ENCODE measurements at places on chromosomes 11 and 22. TPM values are rescaled to one million over a fixed set of nuclear protein-coding genes. Genes with fewer than 3 reads are reported as not detected.

Gene SCUBE1
- 1.3 TPM for total RNA-seq

Gene FAM181B
- 2.6 TPM for total RNA-seq

Gene SLC35E4
- total RNA-seq, result 2.6 TPM

Gene MUC5B
- 7.4 TPM for total RNA-seq

Gene NXPE1
- not detected for total RNA-seq

Gene SGSM1
- total RNA-seq, result 4.1 TPM

Gene OR51B5
- 0.92 TPM for total RNA-seq

Gene TP53AIP1
- total RNA-seq, result not detected

Gene DEUP1
- not detected for total RNA-seq

Gene TMEM25
- 8.2 TPM for total RNA-seq

Gene MYOD1
- total RNA-seq, result not detected

Gene PCSK7
- 93.7 TPM for total RNA-seq

DNA sequence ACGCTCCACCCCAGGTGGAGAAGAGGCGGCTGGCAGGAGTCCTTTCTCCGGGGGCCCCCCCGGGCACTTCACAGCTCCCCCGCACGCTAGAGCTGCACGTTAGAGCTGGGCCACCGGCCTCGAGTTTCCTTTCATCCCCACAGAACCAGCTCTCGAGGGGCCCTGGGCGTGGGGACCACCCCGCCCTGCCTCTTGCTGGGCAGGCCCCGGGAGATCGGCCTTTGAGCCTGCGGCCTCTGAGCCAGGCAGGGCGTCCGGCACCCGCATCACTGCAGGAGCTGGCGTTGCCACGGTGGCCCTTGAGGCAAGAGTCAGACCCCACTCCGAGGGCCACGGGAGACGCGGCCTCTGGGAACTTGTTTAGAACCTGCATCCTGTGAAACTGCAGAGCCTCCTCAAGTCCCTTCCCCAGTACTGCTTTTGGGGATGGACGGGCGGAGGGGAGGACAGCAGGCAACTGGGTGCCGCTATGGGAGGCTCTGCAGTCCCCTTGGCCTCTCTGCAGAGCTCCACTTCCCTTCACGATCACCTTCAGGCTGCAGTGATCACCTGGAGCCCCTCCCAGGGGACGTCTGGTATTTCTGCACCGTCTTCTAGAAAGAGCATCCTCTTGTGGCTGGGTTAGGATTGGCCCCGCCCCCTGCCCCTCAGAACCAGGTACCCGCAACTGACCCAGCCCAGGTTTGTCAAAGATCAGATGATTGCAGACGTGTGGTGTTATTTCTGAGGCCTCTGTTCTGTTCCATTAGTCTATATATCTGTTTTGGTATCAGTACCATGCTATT, 13.9 kb upstream of the GAL start:
- no peak for DNase-seq

DNA sequence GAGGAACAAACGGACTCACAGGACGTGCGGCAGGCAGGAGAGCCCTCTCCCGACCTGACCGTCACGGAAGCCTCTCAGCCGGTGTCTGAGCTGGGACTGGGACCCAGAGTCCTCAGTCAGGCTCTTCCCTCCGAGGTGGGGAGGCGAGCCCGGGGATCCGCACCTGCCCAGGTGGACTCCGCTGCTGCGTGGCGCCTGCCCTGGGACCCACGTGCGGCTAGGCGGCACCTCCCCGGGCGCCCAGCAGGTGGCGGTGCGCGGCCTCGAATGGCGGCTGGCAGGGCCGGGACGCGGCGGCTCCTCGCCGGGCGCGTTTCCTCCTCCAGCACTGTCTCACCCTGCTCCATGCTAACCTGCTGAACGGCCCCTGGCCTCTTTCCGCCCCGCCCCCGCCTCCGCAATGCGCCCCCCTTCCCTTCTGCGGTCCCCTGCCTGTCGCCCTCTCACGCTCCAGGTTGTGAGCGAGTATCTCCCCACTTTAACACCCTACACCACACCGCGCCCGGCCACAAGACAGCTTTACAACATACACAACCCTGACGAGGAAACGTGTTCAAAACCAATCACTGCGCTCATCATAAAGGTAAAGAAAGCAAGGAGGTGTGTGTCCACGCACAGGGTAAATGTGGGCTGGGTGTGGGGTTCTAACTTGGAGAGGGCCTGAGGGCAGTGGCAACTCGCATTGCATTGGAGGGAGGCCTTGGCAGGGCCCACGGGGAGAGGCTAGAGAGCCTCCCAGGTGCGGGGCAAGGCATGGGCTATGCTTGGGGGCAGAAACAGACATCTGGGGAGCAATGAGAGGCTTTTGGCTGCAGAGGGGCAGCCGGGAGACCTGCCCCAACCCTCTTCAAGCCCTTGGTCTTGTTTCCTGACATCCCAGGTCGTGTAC, 25.9 kb upstream of the ATXN10 start:
- DNase-seq, result peak; percentile 82

DNA sequence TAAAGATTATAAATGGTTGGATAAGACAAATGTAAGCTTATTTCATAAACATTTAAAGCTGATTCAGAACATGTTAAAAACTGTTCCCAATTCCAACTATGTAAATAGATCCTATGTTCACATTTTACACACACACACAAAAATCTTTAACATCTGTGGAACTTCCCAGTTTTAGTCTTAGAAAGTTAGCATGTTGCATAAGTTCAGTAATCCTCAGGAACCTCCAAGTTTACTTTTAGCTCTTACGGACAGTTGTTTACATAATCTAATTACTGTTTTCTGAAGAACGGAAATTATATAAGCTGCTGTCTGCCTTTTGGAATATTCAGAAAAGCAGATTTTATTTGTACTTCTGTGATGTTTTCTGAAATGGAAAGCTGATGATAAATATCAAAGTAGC, 53.3 kb downstream of the PANX1 start:
- DNase-seq, result peak; percentile 18

DNA sequence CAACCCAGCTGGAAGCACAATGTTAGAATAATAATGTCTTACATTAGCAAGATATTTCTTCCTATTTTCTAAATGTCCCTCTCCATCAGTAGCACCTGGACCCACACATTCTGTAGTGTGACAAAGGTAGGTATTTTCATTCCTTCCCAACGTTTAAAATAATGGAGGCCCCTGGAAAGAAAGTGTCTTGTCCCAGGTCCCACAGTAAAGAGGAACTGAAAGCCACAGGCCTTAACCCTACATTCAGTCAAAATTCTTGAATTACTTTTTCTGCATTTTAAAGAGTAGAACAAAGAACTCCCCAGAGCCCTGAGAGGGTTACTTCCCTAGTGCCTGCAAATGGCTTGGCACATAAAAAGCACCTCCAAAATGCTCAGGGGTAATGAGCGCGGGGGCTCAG, 26.3 kb downstream of the OPCML start:
- DNase-seq, result no peak

- DNase-seq, result peak; percentile 82
Measured at GRCh38 chr11:119615003-119615881, 113.8 kb downstream of the NECTIN1 start.

- peak; percentile 13 for DNase-seq
Measured at GRCh38 chr22:47191671-47192650, 429.5 kb downstream of the TBC1D22A start.

DNA sequence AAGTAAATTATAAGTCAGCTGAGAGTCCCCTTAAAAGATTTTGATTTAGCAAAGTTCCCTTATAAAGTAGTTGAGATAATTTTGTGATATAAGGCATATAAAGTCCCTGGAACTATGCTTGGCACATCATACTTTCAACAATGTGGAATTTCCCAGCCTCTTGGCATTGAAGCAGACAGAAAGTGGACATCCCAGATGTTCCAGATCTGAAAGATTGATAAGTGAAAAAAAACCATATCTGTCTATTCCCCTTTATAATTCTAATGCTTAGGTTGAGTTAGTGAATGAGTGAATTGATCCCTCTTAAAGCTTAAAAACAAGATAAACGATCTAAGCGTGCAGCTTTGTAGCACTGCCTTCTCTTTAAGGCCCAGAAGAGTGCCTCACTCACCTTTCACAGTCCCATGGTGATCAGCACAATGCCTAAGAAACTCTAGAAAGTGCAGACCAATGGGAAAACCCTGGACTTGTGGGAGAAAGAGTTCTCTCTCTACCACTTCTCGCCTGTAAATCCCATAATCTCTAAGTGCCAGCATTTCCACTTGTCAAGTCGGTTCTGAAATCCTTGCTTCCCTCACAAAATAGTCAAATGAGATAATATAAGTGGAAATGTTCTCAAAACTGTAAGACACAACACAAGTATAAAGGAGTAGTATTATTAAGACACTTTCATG, 17.8 kb downstream of the FIBIN start:
- no peak for DNase-seq

- DNase-seq, result no peak
Measured at GRCh38 chr11:61870541-61871031, 20.8 kb downstream of the FADS3 start.

DNA sequence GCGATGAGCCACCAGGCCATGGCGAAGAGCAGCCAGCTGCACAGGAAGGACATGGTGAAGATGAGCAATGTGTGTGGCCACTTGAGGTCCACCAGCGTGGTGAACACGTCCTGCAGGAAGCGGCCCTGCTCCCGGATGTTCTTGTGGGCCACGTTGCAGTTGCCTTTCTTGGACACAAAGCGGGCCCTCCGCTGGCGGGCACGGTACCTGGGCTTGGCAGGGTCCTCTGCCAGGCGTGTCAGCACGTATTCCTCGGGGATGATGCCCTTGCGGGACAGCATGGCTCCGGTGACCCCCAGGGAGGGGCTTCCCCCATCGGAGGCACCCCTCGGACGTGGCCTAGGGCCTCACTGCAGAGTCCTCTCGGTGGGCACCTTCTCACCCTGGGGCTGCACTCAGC, 648 bp downstream of the KCNJ11 start:
- no peak for DNase-seq

DNA sequence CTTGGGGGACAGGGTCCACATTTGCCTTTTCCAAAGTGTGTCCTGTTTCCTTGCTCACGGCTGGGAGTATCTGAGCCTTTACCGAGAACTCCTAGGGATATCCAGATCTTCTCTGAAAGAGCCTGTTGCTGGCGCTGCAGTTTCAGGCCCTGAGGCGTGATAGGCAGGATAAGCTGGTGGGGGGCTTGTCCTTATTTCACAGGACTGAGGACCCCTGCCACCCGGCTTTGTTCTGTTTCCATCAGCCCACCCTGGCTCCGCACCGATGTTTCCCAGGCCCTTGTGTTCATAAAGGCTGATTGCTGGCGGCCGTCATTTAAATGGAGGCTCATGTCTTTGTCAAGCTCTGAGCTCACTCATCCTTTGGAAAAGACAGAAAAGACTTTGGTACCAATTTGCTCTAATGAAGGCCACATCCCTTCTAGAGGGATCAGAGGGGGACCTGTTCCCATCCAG, 9.4 kb upstream of the NPTXR start:
- DNase-seq, result no peak

DNA sequence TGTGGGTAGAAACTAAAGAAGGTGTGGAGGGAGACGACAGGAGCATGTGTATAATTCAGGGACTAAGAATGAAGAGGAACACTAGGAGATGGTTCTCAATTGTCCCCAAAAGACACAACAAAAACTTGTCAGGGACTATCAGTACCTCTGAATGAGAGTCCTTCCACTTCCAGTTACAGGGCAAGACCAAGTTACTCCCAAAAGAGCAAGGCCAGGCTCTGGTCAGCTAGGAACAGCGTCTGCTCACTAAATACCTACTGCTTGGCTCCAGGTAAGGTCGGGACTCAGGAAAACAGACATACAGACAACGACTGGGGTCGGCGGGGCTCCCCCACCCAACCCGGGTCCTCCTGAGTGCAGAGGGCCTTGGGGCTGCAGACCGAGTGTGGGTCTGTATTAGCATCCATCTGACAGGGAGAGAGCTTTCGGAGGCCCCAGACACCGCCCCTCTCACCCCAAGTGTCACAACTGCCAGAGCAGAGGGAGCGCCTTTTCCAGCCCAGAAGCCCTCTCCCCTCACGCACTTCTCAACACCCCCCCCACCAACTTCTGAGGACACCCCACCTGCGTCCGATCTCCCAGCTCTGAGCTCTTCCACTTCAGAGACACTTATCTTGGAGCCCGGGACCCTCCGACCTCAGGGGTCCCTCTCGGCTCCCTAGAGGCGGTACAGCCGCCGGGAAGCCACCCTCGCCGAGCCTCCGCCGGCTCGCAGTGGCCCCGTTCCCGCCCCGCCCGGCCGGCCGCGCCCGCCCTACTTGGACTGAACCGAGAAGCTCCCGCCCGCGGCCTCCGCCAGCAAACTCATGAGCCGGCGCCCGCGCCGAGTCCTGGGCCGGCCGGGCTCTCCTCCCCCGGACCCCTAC, 522 bp downstream of the RHOG start:
- DNase-seq, result no peak

DNA sequence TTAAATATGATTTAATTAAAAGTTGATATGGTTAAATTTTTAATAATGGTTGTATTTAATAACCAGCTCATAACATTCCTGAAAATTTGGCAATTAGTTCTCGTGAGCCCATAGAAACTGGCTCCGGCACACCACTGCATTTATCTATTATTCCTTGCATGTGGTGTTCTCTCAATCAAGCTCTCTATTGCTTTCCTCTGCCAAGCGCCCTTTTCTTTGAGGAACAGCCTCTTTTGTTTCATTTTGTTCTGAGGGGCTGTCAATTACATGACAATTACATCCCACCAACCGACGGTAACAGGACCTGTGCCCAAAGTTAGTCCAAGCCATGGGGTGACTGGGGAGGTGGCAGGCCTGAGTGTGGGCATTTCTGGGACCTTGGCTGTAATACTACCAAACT, 8.1 kb downstream of the C11orf91 start:
- no peak for DNase-seq

DNA sequence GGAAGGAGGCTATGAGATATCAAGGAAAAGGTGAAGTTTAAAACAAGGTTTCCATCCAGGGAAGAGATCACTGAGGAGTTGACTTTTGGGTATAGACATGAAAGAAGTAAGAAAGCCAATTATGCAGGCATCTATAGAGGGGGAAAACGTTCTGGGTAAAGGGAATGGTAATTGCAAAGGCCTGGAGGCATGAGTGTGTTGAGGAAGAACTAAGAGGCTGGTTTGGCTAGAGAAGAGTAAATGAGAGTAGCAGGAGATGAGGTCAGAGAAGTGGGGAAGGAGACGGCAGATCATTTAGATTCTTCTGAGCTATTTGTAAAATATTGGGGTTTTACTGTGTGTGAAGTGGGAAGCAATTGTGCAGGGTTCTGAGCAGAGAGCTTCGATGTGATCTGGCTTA, 7.6 kb downstream of the ENDOD1 start:
- DNase-seq, result no peak

DNA sequence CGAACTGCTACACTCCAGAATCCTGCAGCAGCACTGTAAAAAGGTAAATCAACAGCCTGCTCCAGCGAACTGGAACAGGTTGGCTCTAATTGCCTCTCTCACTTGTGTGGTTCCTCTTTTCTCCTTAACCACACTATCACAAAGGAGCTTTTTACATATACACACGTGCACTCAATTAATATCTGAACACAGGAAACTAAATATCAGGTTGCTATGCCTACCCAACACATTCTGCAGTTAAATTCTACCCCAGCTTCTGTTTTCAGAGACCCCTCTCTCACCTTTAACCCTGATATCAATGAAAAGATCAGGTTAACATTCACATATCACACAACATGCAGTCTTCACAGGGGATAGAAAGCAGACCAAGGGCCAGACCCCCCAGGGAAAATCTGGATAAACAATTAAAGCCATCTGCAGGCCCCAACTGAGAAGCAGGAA, 11.0 kb downstream of the RBFOX2 start:
- DNase-seq, result peak; percentile 68

GRCh38 chr11:27319072-27319471, 43.9 kb downstream of the CCDC34 start:
- DNase-seq, result no peak

Data from stomach (tissue), 19 donors.